Naive thymus-derived CD8-positive, alpha-beta T cell (primary cell): ENCODE measurements at places on chromosomes 4 and X.

GRCh38 chr4:7189475-7190277 lies 2.7 kb upstream of the SORCS2 start:
- no peak for DNase-seq

GRCh38 chrX:86805241-86805640 lies 657.0 kb downstream of the DACH2 start:
- DNase-seq: no peak

GRCh38 chr4:153593161-153593560 lies 90.9 kb upstream of the TLR2 start:
- no peak for DNase-seq

GRCh38 chr4:141090473-141090872 lies 42.8 kb downstream of the RNF150 start:
- no peak for DNase-seq

- no peak for DNase-seq
Observed at GRCh38 chr4:15110120-15110571, 107.9 kb downstream of the CPEB2 start.

DNA sequence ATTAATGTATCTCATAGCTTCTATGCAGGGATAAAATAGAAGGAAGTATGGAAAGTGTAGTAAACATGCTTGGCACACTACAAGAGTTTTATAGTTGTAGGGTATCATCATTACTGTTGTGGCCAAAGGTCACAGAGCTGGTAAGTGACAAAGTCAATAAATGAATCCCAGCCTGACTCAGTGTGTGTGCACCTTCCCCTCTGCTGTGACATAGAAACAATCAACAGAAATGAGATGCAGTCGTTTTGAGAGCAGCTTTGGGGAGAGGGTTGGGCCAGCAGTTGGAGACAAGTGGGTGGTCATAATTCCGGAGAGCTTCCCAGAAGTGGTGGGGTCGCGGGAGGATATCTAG lies 82.4 kb upstream of the RBPJ start:
- no peak for DNase-seq

- DNase-seq: peak; percentile 62
Observed at GRCh38 chr4:52750819-52751486, at the start of gene ERVMER34-1. Gene ERVMER34-1 (minus strand): TSS chr4:52751425. CDS start chr4:52745520, 5,905 bp downstream.

DNA sequence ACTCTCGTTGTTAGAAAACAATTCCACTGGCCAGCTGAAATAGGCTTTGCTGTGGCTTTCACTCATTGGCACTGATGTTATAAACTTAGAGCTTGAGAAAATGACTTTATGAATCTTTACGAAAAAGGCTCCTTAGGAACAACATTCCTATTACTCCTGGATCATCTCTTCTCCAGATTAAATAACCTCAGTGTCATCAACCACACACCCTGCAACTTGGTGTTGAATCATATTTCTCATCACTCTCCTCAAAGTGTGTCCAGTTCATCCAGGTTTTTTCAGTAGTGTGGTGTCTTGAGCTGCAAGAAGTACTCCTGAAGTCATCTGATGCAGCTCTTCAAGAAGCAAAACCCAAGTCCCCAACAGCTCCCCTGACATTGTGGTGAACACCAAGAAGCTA lies 28.1 kb upstream of the ANOS1 start:
- no peak for DNase-seq
